Lower lobe of right lung (tissue), 2 donors: ENCODE measurements at places on chromosomes 5 and 9.

DNA sequence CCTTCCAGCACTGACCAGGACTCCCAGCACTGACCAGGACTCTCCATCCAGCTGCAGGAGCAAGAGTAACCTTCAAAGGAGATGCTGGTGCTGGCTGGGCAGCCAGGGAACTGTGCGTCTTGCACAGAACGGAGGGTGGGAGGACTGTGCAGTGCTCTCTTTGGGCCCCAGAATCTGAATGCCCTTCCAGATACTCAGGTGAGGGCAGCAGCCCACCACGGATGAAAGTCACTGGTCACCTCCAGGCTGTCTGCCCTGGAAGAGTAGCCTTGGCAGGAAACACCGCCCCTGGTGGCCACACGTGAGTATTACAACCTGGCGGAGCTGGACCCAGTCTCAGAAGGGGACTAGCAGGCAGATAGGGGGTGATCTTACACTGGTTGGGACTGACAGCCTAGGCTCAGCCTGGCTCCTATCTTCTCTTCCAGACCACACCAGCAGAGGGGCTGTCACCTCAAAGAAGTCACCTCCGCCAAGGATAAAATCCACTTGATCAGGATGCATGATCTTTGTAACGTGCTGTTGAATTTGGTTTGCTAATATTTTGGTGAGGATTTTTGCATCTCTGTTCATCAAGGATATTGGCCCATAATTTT is 4.8 kb upstream of the SARDH start:
- peak; percentile 73 for DNase-seq

DNA sequence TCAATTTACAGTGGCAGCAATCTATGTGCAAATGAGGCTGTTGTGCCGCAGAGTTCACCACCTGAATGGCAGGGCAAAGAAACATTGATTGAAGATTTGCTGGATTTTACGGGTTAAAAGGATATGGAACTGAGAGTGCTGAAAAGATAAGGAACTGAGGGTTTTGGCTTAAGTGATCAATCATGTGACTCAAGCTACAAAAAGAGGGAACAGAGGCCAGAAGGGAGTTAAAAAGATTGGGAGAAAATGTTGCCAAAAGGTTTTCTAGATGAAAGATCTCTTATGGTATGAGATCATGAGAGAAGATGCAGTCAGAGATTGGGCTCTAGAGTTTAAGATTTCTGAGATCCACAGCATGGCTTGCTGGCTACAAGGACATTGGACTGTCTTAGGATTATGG is 7.9 kb upstream of the RIMOC1 start:
- DNase-seq, result no peak

DNA sequence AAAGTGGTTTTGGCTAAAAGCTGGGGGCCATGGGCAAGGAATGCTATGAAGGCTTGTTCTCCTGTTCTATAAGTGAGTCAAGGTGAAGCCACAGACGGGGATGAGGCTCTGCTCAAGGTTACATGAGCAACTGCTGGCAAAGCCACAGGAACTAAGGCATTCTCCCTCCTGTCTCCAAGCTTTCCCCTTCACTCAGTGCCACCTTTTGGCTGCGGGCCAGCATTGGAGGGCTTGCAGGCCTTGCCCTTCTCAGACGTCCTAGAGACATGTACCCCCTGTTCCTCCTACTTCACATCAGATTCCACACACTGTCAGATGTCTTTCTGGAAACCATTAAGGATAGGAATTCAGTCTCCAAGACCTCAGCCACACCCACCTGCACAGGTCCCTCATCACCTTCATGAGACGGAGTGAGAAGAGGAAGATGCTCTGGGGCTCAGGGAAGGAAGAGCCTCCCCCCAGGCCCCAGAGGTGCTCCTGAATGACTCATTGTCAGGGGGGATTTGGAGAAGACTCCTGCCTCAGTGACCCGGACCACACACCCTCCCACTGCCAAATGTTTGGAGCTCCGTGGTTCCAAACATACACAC is 20.5 kb upstream of the MEIKIN start:
- DNase-seq, result no peak

- no peak for DNase-seq
These were observed 153.9 kb downstream of the ARRDC3 start for GRCh38 chr5:91229031-91229727.

DNA sequence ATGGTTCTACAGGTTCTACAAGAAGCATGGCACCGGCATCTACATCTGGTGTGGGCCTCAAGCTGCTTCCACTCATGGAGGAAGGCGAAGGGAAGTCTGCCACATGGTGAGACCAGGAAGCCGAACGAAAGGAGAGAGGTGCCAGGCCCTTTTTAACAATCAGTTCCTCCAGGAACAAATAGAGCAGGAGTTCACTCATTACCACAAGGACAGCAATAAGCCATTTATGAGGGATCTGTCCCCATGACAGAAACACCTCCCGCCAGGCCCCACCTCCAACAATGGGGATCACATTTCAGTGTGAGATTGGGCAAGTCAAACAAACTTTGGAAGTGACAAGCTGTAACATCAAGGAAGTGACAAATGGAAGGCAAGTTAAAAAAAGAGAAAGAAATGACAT is 95.5 kb upstream of the PTPN3 start:
- no peak for DNase-seq

DNA sequence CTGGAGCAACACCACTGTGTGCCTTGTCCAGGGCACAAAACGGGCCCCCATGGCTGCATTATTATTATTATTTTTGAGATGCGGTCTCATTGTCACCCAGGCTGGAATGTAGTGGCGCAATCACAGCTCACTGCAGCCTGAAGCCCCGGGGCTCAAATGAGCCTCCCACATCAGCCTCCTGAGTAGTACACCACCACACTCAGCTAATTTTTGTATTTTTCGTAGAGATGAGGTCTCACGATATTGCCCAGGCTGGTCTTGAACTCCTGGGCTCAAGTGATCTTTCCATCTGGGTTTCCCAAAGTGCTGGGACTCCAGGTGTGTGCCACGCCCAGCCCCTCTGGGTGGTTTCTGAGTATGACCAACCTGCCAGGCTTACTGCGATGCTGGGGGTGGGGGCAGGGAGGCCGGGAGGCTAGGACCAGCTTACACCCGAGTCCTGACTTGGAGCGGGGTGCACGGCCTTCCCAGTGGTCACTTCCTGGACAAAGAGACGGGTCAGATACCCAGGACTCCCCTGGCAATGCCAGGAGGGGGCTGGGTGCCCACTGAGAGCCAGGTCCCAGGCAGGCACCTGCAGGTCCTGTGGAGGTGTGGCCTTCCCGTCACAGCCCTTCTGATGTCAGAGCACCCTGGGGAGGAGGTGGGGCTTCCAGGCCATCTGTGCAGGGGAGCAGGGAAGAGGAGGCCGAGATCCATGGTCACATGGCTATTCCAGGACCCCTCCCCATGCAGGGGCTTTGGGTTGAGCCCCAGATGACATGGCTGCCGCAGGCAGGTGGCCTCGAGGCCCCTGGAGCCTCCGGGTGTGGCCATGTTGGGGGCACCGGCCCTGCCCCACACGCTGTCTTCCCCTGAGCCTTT is 8.3 kb upstream of the NRARP start:
- DNase-seq, result peak; percentile 45

DNA sequence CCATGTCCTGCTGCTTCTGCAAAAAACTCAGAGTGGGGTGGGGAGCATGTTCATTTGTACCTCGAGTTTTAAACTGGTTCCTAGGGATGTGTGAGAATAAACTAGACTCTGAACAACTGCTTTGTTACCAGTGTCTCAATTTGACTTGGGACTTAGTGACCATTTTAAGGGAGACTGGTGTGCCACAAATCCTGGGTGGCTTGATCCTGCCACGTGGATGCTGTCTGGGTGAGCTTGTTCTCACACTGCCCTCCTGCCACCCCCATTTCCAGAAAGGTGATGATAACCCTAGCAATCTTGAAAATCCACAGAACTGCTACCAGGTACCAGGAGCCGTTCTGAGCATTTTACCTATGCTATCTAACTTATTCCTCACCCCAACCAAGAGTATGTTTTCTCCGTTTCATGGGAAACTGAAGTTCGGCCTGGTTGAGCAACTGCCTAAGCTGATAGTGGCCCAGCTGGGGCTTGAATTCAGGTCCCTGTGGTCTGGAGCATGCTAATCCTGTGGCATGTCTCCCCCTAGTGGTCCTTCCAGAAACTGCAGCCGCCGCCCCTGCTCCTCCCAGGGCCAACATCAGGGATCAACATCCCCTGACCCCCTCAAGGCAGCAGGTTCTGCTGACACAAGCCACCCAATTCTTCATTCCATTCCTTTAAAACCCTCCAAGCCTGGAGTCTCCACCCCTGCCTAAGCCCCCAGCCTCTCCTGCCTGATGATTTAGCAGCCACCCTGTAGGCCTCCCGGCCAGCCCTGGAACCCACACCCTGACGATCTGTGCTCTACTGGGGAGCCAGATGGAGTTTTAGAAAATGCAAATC is 2.8 kb downstream of the IL3 start:
- DNase-seq, result peak; percentile 76

GRCh38 chr9:118395415-118395814 is 691.2 kb downstream of the TLR4 start:
- no peak for DNase-seq

- no peak for DNase-seq
These were observed at the start of gene PLEKHG4B for GRCh38 chr5:91556-92263. TSS of gene PLEKHG4B (plus strand) at chr5:92168. CDS start at chr5:92232, 64 bp downstream.

DNA sequence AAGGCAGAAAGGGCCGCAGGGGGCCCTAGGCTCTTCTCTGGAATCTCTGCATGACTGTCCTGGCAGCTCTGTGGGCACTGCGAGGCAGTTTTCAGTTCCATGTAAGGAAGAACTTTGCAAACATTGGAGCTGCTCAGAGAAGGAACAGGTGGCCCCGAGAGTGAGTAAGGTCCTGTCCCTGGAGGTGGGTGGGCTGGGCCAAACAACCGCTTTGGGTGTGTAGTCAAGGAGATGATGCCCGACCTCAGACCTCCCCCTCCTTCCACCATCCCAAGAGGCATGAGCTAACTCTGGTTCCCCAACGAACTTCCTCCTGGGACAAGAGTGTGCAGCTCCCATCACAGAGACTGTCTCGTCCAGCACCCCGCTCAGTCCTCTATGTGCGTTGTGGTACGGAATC is 20.5 kb downstream of the CSF1R start:
- DNase-seq, result peak; percentile 67

DNA sequence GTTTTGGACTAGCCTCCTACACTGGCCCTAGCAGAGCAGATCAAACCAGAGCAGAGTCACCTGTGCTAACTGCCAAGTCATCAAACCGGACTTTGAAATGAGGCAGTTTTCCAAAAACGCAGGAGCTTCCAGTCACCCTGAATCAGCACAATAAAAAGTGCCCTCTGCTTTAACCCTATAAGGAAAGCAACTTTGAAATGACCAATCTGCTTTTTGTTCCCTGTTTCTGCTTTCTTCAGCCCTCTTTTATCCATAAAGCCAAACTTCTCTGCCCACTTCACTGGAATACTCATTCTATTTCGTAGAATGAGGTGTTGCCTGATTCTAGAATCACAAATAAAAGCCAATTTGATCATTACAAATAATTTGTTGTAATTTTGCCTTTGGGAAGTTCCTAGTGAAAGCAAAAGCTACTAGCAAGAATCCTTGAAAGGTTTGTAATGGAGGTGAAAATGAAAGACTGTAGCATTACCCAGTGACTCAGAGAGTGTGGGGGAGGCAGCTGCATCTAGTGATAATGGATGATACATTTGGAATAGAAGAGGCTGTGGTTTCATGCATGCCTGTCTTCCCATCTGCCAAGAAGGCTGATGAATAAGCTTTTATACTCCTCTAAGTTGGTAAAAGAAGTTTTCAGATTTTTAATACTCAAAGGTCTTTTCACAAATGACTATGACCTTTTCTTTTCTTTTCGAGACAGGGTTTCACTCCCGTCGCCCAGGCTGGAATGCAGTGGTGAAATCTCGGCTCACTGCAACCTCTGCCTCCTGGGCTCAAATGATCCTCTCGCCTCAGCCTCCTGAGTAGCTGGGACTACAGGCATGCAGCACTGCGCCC is 14.9 kb downstream of the SPAAR start:
- no peak for DNase-seq

DNA sequence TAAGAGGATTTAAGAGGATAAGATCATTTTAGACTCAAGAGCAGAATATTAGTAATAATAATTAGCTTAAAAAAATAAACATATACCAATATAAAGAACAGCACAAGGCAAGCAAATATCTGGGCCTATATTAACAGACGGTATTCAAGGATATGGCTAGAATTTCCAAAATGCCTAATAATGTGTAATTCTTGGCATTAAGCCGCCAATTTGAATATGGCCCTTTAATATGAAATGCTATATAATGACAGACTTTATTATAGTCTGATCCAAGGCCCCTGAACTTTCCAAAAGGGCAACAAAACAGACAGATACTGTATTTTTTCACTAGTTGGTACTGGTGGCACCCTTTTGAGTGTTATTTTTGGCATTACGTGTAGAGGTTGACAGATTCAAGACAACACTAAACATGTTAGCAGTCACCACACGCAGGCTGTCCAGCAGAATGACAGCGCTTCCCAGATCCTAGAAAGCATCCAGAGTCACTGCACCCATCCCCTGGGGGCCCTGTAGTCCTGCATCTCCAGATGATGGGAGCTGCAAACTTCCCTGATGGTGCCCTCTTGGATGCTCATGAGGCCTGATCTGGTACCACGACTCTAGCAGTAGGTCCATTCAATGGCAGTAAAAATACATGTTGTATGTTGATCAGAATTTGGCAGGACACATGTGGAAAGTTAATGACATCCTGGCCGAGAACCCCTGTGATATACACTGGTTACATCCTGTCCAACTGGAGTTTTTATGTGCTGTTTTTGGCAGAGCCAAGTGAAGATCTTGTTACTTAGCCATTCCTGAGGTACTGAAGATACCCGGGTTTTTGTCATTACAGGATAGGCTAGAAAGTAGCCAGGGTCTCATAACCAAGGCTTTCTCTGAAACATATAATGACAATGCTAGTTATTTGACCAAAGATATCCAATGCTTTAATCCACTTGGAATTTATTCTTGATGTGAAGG is 1.7 kb upstream of the ABL1 start:
- DNase-seq, result no peak
